Keratinocyte (primary cell): ENCODE measurements at places on chromosomes 5 and 9. TPM values are rescaled to one million over a fixed set of nuclear protein-coding genes. Genes with fewer than 3 reads are reported as not detected.

The GAPT gene
- not detected in 3 replicates for polyA plus RNA-seq

DNA sequence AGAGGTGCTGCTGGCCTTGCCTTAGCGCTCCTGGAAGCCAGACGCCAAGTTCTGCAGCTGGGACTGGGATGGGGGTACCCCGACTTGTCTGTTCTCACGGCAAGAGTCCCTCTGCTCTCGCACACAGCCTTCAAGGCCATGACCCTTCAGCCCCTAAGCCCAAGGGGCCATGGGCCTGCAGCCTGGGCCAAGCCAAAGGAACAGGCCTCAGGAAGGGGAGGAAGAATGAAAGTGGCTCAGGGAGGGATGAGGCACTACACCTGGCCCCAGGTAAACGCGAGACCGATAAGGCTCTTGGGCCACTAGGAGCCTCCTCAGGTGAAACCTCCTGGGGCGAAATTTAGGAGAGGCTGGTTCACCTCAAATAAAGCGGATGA, 3.9 kb downstream of the EBF1 start:
- no peak for DNase-seq

The ESM1 gene
- 0.07 TPM in 1 of 3 replicates, not detected in the others for polyA plus RNA-seq

The FOXD4 gene
- 0.17 to 0.22 TPM (median 0.18 TPM) in 3 replicates for polyA plus RNA-seq

DNA sequence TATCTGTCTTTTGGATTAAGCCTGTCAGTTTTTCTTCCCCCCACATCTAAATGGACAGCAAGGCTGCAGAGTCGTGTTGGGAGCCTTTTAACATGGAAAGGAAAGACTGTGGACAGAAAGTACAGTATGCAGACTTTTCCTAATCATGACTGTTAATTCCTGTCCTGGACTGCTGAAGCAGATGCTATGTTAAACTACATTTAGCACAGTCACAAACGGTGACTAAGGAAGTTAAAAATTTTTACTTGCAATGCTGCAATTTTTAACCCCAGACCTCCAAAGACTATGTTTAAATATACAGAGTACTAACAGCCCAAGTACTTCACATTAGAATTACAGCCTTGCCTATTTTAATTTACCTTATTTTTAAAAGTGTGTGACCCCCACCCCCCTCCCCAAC, 51.8 kb downstream of the ELAVL2 start:
- DNase-seq = no peak

DNA sequence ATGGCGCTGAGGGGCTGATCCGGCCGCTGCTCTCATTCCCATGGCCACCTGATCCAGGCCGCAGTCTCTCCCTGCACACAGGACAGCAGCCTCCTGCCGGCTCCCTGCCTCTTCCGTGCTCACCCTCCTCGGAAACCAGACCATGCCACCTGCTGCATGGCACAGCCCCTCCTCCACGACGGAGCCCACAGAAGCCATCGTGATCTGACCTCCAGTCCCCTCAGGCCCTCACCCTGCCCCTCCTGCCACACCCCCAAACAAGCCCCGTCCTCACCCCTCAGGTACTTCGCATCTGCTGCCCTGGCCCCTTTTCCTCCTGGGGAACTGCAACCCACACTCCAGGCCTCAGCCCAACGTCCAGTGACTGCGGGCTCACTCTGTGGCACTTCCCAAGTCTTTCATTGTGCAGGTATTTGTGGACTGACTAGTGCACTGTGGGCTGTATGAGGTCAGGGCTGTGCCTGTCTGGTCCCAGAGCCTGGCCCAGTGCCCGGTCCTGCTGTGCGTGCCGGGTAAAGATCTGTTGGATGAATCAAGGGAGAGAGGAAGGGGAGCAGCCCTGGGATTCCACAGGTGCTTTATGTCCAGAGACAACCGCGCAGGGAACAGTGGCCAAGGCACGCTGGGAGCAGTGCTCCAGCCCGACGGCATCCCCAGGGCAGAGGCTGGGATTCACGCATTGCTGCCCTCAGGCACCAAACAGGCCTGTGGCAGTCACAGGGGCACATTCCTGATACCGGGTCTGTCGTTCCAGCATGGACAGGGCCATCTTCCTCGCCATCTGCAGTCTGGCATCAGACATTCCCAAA, 86.1 kb downstream of the ADAMTS2 start:
- DNase-seq = no peak

The CTNND2 gene
- polyA plus RNA-seq = not detected in 3 replicates

The SDHA gene
- polyA plus RNA-seq = 118 to 179 TPM (median 178 TPM) in 3 replicates

DNA sequence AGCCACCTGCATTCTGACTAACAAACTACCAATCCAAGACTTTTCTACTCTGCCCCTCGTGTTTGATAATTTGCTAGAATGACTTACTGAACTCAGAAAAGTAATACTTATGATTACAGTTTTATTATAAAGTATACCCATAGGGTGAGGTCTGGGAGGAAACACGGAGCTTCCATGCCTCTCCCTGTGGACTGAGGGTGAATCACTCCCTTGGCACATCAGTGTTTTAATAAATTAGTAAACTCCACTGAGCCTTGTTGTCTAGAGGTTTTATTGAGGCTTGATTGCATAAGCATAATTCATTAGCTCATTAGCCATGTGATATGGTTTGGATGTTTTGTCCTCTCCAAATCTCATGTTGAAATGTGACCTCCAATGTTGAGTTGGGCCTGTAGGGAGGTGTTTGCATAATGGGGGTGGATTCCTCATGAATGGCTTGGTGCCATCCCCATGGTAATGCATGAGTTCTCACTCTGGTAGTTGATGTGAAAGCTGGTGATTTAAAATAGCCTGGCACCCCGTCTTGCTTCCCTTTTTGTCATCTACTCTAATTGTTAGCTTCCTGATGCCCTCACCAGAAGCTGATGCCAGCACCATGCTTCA, 233.6 kb upstream of the TRPC7 start:
- no peak for DNase-seq

GRCh38 chr9:109922617-109923470, 142.8 kb downstream of the PALM2AKAP2 start:
- DNase-seq = no peak

DNA sequence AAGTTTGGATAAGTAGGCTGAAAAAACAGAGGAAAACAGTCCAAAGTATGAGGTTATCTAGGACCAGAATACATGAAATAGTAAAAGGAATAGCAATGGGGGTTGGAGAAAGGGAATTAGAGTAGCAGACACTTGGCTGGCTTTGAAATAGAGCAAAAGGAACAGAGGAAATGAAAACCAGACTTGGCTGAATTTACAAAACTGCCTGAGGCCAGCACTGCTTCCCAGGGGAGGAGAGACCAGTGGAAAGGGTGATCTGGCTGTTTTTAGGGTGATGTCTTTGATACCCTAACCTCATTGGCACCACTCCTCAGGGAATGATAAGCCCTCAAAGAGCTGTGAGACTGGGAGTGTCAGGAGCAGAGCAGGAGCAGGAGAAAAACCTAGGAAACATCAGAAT, 413.4 kb upstream of the SLC30A5 start:
- no peak for DNase-seq

GRCh38 chr5:10853154-10853553, 92.1 kb upstream of the DAP start:
- no peak for DNase-seq

DNA sequence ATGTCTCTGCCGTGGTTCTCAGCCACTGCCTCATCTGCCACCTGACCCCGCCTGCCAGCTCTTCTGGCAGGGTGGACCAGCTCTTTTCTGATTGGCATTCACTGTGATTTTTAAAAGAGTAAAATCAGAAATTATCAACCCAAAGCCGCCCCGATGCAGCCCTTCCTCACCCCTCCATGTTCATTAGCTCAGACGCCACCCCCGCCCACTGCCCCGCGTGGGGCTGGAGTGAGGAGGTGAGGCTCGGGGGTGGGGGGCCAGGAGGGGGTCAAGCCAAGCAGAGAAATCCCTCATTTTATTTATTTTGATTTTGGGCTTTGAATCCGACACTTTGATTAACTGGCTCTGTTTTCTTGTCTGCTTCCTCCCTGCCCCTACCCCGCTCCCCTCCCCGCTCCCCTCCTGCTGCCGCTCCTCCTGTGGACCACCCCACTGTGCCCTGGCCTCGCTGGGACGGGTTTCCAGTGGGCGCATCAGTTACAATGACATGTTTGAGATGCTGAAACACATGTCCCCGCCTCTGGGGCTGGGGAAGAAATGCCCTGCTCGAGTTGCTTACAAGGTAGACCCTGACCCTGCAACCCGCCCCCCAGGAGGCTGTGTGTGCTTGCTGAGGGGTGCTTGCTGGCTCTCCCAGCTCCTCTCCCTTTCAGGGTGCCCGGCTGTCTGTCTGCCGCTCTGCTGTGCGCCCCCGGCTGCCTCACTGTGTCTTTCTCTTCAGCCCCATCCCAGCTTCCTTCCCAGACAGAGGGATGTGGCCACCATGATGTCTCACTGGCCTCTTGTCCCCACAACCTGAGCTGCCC, 224.9 kb downstream of the CACNA1B start:
- no peak for DNase-seq
